Regular cardiac myocyte (primary cell): ENCODE measurements at places on chromosomes 1 and 21. TPM values are rescaled to one million over a fixed set of nuclear protein-coding genes. Genes with fewer than 3 reads are reported as not detected.

The HCRTR1 gene
- total RNA-seq: under 0.01 TPM in 1 of 2 replicates, not detected in the other

The OSCP1 gene
- total RNA-seq: 7.1 and 14.7 TPM in 2 replicates

The SMPDL3B gene
- under 0.01 and 0.28 TPM in 2 replicates for total RNA-seq

The ANGPTL3 gene
- total RNA-seq: not detected in 2 replicates

The PTGFR gene
- 12.7 and 16.9 TPM in 2 replicates for total RNA-seq

The RXRG gene
- total RNA-seq: not detected in 2 replicates

The PDZK1IP1 gene
- 0.58 and 1.7 TPM in 2 replicates for total RNA-seq

The FNDC10 gene
- total RNA-seq: 1.3 and 1.7 TPM in 2 replicates

The CDCA8 gene
- 1.4 and 24.2 TPM in 2 replicates for total RNA-seq

The EFHD2 gene
- 15.8 and 55.6 TPM in 2 replicates for total RNA-seq

The TMEM81 gene
- total RNA-seq: 1.7 and 2.7 TPM in 2 replicates

The FAM72C gene
- total RNA-seq: 0.56 and 2.5 TPM in 2 replicates

The ANKRD35 gene
- 0.85 and 0.96 TPM in 2 replicates for total RNA-seq

The C1orf226 gene
- total RNA-seq: 0.19 and 0.56 TPM in 2 replicates

The SAMD11 gene
- total RNA-seq: 4.5 and 5.8 TPM in 2 replicates

The PRKAA2 gene
- total RNA-seq: 5.2 and 6.8 TPM in 2 replicates

The TRIM67 gene
- under 0.01 TPM in 1 of 2 replicates, not detected in the other for total RNA-seq

The PATJ gene
- total RNA-seq: 2.3 and 7.9 TPM in 2 replicates

The KAZN gene
- 1.7 and 3.4 TPM in 2 replicates for total RNA-seq

The ACBD3 gene
- 95.6 and 109 TPM in 2 replicates for total RNA-seq

The DDAH1 gene
- 60.4 and 87.9 TPM in 2 replicates for total RNA-seq

The ETV3L gene
- total RNA-seq: not detected in 2 replicates

The MROH9 gene
- total RNA-seq: 0.38 and 0.85 TPM in 2 replicates

The KCNJ9 gene
- under 0.01 TPM in 1 of 2 replicates, not detected in the other for total RNA-seq

The CIART gene
- 4.8 and 5.9 TPM in 2 replicates for total RNA-seq

The CHI3L1 gene
- 0.19 and 5.4 TPM in 2 replicates for total RNA-seq

The COG2 gene
- total RNA-seq: 16.3 and 20.3 TPM in 2 replicates

The KRTAP19-3 gene
- not detected in 2 replicates for total RNA-seq

The KCNA3 gene
- 0.28 TPM in 1 of 2 replicates, not detected in the other for total RNA-seq

The GFI1 gene
- under 0.01 and 1.2 TPM in 2 replicates for total RNA-seq

The ODR4 gene
- total RNA-seq: 19.0 and 36.6 TPM in 2 replicates

The DNAJC28 gene
- total RNA-seq: 1.7 and 2.0 TPM in 2 replicates
